ENCODE measurements at places on chromosomes 7 and 10.
A peak's percentile ranks its signal among the peaks of the same experiment; 100 is the strongest.

DNA sequence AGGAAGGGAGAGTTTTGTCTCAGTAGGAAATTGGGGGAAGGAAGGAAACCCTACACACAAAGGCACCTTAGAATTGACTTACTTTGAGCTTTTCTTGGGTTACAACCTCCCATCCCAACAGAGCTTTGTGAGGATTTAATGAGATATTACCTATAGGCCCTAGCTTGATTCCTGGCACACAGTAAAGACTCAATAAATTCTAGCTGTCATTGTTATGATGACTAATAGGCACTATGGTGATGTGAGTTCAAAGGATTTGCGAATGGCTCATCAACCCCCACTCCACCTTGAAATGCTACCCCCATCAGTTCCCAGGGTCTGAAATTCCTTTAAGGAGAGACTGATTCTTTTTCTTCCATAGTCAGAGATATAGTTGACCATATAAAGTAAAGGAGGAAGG, 67.9 kb upstream of the SMNDC1 start:
- DNase-seq = no peak

DNA sequence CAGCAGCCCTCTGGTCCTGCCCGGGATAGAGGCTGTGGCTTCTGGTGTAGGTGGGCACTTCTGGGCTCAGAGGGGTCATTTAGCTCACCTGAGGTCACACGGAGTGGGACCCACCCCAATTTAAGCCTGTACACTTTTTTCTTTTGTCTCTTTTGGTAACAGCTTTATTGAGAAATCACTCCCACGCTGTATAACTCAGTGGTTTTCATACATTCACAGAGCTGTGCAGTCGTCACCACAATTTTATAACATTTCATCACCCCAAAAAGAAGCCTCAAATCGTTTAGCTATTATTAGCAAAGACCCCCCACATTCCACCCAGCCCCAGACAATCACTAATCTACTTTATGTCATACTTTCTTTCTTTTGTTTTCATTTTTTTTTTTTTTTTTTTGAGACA, 62.3 kb downstream of the LHPP start:
- no peak for DNase-seq

DNA sequence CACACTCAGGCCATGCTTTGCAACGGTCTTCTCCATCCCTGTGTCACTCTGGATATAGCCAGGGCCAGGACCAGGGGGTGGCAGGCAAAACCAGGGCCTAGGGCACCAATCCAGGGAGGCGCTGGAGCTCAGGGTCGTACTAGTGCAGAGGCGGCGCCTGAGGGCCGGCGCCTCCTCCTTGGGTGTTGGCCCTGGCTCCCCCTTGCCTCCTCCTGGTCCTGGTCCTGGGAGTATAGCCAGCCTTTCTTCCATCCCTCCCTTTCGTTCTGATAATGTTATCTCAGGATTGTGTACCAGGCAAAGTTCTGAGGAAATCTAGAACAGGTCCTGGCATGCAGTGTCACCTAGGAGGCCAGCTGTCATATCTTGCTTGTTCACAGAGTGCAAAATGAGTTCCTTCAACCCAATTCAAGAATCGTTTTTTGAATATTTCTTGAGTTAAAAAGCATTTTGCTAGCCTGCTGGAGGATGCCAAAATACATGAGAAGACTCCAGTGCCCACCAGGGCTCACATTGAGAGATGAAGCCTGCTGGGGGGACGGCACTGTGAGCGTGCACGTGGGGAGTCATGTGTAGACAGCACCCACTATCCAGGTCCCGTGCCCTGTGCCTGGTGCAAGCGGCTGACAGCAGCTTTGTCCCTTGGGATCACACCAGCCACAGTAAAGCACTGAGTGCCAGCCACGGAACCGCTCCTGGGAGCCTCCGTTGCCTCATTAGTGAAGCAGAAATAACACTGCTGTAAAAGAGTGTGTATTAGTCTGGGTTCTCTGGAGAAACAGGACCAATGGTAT, 106.9 kb upstream of the C7orf33 start:
- no peak for DNase-seq

GRCh38 chr7:2376351-2377154, 21.9 kb downstream of the EIF3B start:
- no peak for DNase-seq

- DNase-seq = no peak
Observed at GRCh38 chr10:29501692-29502091, 133.1 kb downstream of the SVIL start.

- DNase-seq = no peak
Observed at GRCh38 chr7:133511252-133511651, 258.4 kb downstream of the EXOC4 start.

GRCh38 chr10:34187201-34187600, 627.9 kb downstream of the PARD3 start:
- no peak for DNase-seq

GRCh38 chr7:74082770-74083116, 861 bp upstream of the LIMK1 start:
- DNase-seq = no peak

DNA sequence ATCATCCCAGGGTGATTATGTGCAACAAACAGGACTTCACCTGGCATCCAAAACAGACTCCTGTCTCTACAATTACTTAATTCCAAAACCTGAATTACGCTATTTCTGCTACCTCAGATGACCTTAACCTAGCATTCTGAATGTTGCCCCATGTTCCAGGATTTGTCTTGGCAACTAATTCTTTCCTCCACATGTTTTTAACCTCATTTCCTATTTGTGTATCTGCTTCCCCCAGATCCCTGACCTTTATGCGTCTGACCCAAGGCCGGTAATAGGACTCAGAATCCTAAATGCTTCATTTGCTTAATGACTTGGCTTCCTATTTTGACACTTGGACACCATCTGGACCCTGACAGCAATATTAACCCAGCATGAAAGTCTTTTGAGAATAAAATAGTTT, 8.7 kb upstream of the ING3 start:
- no peak for DNase-seq

GRCh38 chr10:91541481-91541880, 91.4 kb downstream of the PPP1R3C start:
- DNase-seq = no peak

DNA sequence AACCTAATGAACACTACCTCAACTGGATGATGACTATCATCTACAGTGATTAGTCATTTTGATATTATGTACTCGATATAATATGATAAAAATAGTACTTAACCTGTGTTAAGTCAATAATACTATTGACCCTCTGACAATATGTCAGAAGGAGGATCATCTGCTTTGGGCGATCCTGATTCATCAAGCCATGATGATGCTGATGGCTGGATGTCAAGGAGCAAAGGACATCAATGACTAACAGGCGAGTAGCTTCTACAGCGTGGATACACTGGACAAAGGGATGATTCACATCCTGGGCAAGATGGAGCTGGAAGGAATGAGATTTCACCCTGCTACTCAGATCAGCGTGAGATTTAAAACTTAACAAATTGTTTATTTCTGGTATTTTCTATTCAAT, 94.4 kb upstream of the SKAP2 start:
- DNase-seq = no peak

DNA sequence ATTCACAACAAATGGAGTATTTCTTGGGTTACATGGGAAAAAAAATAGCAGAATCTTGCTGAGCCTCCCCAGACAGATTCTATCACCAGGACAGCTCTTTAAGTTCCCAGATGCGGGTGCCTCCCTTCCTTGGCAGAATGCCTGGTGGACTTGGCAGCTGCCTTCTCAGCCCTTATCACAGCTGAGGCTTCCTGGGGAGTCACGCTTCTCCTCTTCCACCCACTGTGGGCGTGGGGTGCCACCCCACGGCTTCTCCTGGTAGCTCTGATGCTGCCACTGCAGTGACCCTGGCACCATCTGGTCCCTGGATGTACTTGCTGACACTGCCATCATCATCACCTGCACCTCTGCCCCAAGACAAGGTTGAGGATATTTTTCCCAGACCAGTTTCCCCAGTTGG, 16.2 kb upstream of the NME8 start:
- no peak for DNase-seq

GRCh38 chr10:97217299-97217698, 31.5 kb upstream of the SLIT1 start:
- DNase-seq = no peak

DNA sequence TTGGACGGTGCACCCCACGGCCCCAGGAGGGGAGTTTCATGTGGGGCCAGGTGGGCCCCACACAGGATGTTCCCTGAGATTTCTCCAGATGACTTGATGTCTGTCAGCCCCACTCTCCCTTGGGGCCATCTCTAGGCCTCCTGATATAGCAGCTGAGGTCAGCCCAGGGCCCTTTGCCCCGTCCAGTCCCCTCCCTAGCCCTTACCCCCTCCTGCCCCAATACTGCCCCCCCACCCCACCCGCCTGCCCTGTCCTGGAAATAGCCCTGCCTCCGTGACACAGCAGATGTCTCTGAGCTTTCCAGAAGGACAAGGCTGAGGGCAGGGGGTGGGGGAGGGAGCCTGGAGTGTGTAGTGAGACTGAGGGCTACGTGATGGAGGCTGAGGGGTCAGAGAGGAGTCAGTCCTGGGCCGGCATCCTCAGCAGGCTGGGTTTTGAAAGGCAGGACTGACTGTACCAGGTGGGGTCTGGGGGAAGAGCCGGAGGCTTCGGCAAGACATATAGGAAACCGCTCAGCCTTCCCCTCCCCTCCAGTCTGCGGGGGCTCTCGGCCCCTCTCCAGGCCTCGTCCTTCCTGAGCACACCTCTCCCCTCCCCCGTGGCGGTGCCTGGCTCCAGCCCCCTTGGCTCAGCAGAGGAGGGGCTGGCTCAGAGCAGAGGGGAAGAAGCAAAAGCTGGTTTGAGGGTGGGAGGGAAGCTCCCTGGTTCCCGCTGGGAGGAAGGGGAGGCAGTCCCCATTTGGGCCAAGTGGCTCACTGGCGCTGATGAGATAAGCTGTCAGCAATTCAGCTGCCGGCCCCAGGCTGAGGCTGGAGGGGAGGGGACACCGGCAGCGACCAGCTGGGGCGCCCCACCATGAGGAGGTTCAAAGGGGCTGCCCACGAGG, 2.0 kb downstream of the FLNC start:
- no peak for DNase-seq

GRCh38 chr7:16345979-16346958, 75.1 kb downstream of the CRPPA start:
- DNase-seq = no peak

DNA sequence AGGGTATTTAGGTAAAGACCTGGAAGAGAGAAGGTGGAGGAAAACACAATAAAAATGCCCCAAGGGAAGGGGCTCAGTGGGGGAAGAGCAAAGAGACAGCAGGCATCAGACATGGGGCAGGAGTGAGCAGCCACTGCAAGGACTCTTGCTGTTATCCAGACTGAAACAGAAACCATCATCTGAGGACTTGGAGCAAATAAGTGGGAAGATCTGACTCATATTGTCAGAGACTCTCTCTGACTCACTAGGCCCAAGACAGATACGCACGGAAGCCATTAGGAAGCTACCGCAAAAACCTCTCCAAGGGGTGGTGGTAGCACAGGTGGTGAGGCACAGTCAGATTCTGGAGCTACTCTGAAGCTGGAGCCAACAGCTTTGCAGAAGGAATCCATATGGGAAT, 110.7 kb downstream of the RNF32 start:
- DNase-seq = peak; percentile 11

- DNase-seq = no peak
Observed at GRCh38 chr7:150388709-150389531, 9.8 kb downstream of the ZNF775 start.

DNA sequence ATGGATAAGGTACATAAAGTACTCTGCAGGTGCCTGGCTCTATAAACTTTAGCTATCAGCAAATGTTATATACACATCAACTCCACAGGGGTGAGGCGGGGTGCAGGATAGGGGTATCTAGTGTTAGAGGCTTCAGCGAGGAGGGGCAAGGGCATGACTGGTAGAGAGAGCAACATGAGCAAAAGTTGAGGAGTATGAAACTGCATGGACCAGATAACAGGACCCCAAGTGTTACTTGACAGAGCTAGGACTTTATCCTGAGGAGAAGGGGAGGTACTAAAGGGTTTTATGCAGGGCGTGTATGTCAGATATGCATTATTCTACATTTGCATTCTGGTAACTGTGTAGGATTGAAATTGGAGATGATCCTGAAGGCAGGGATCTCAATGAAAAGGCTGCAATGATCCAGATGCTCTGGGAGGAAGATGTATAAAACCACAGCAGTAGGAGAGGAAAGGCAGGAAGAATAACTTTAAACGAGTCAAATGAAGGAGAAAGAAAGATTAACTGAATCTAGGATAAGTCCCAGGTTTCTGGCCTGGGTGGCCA, 109.8 kb upstream of the FAM133B start:
- DNase-seq = no peak

DNA sequence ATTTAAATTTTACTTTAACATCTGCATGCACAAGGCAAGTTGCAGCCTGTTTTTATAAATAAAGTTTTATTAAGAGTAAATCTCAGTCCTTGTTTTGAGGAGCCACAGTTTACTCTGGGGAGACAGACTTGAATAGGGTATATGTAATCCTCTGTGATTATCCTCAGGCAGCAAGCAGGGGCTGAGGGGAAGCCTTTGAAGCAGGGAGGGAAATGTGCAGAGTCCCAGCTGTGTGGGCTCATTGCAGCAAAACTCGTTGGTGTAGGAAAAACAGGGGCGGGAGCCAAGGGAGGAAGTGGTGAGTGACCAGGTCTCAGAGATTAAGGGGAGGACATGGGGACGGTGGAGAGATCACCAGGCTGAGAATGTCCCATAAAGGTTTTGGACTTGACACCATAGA, 34.3 kb upstream of the SMC3 start:
- no peak for DNase-seq

GRCh38 chr10:31876652-31877352, 51.8 kb downstream of the ARHGAP12 start:
- no peak for DNase-seq

GRCh38 chr10:131911451-131911850, 10.6 kb downstream of the PPP2R2D start:
- no peak for DNase-seq

DNA sequence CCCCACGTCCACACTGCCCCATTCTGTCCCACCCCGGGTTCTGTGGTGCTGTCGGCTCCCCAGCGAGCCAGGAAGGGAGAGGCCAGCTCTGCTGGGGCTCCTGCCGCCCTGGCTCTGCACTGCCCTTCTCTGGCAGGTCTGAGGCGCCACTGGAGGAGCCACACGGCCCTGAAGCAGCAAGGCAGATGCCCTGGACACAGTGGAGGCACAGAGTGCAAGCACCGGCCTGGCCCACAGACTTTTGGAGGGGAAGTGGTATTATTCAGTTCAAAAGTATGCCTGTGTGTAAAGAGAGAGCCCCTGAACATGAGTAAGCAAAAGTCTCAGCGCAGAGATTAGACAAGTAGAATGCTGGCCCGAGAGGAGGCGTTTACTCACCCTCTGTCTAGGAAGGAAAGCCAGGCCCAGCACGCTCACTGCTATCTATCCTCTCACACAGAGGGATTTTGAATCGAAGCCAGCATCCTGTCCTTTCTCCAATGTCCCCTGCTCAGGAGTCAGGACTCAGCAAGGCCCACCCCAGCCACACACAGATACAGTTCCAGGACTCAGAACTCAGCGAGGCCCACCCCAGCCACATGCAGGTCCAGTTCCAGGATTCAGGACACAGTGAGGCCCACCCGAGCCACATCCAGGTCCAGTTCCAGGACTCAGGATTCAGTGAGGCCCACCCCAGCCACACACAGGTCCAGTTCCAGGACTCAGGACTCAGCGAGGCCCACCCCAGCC, 115.0 kb downstream of the EGFR start:
- DNase-seq = no peak
